ENCODE measurements at places on chromosomes 5 and 9.

GRCh38 chr5:1901983-1902382 is 19.3 kb upstream of the IRX4 start:
- no peak for DNase-seq

DNA sequence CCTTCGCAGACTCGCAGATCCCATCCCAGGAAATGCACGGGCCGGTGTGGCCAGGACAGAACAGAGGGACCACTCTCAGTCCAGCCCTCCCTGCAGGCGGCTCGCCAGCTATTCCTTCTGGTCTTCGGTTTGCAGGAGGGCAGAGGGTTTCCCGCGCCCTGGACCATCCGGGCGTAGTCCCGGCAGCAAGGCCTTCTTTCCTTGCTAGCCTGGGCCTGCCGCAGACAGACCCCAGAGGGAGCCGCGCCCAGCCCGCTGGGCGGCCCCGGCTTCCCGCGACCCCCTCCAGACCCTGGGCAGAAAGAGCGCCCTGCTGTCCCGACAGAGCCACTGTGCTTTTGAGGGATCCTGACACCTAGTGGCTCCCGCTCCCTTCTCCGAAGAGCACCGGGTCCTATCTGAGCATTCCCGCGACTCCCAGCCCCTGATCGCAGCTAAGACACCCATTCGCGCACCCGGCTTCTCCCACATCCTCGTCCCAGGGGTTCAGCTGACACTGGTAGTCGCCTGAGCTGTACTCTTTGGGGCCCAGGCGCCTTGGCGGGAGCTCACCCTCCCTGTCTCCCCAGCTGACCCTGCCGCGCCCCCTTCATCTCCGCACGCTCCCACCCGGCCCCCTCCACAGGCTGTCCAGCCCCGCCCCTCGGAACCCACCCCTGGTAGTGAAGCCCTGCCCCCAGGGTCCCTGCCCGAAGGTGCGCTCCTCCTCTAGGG is 1.1 kb downstream of the CFAP90 start:
- no peak for DNase-seq

DNA sequence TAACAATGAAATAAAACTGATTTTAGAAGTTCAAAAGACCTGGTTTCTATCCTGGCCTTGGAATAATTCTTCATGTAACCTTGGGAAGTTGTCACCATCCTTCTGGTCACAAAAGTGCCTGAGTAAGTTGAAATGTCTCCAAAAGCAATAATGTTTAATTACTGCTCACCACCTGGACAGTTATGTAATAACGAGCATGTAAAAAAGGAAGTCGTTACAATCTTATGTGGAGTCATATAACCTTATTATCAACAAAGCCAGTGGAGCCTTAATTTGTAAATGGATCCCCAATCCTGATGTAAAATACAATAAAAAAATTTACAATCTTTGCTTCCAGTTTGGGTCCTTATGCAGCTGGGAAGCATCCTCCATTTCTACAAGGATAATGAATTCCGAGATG is 64.2 kb upstream of the GPR151 start:
- DNase-seq: no peak

GRCh38 chr5:107243220-107243579 is 427.5 kb downstream of the EFNA5 start:
- no peak for DNase-seq

- no peak for DNase-seq
Observed at GRCh38 chr5:103452666-103453065, 109.9 kb downstream of the NUDT12 start.

- DNase-seq: no peak
Observed at GRCh38 chr5:34584165-34584564, 72.0 kb upstream of the RAI14 start.

DNA sequence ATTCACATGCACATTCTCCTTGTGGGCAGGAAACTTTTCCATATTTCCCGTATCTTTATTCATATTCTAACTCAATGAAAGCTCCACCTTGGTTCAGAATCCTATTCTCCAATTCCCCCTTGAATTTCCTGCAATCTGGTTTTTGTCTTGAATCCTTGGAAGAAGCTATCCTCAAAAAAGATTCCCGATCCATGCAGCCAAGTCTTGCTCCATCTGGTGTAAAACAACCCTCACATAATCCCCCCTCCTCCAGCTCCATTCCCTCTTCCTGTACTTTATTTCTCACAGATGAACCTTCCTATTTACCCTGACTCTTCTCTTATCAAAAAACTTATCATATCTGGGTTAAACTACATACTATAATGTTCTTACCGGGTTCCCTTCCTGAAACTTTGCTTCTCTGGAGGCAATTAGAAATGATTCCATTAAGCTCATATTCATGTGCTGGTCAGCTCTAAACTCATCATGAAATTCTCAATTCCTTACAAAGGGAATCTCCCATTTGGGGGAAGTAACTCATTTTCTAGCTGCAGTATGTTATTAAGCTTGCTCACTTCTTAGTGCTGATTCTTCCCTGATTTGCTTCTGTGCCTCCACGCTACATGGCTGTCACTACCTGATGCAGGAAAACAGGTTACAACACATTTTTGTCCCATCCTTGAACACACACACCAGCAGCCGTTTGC is 81.7 kb downstream of the GNAQ start:
- no peak for DNase-seq

DNA sequence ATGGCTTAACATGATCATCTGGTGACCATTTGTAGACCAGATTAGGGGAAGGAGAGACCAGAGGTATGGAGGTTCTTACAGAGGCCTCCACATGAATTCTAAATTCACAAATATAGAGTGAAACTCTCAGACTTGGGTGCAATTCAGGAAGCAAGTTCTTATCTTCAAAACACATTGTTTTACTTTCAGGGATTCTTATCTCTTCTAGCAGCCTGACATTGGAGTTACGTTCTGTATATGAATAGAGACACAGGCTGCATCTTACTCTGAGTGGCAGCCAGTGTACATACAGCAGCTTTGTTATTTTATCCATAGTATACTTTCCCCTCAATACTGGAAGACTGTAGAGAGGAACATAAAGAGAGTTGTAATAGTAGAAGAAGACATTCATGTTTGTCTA is 1331.7 kb upstream of the WWC1 start:
- no peak for DNase-seq

- DNase-seq: no peak
Observed at GRCh38 chr9:21144603-21145002, 3.0 kb upstream of the IFNW1 start.
